ENCODE measurements at places on chromosomes 16 and 17.
A peak's percentile ranks its signal among the peaks of the same experiment; 100 is the strongest.

DNA sequence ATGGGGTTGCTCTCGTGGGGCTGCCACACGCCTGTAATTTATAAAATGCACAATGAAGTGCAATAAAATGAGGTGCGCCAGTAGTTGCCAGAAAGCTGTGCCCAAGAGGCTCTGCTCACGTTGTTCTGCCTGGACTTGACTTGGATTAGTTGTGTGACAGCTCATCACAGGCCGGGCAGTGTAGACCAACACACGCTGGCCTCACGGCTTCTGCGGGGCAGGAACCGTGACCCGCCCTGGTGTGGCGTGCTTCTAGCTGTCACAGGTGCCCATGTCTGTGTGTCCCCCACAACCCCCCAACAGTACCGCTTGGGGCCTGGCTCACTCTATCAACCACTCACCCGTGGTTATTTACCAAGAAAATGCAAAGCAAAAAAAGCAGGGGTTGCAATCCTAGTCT lies 112.2 kb upstream of the ZNF750 start:
- DNase-seq, result no peak

DNA sequence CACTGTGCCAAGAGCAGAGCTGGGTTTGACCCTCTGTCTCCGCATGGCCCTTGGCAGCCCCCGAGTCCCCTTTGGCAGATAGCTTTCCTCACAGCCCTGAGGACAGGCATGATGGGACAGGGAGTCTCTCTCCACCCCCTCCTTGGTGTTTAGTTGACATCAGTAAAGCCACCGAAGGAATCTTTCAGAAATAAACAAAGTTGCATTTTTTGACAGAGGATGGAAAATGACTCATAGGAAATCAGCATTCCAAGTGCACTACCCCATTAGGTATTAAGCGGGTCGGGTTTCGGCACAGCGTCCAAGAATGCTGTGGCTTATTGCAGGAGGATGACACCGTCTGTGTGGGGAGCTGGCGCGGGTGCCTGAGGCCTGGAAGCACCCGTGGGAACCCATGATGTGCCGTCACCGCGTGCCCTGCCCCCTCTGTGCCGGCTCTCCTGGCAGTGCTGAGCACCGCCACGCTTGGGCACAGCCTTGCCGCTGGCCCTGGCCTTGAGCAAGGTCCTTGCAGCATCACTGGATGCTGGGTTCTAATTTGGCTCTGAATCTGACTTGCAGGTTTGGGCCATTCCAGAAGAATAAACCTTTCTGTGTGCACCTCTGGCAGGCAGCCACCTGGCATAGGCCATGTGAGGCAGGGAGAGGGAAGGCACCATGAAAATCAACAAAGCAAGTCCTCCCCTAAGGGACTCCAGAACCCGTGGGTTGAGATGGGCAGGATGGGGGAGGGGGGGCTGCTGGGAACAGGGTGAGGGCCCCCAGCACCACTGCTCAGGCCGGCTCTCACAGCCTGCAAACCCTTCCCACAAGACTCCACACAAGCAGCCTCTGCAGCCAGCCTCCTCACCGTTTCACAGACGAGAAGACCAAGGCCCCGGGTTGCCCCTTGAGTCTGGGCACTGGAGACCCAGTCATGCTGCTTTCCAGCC lies 50.5 kb upstream of the ZNF469 start:
- no peak for DNase-seq

GRCh38 chr16:67237396-67238277 lies 9.6 kb downstream of the FHOD1 start:
- DNase-seq, result no peak

DNA sequence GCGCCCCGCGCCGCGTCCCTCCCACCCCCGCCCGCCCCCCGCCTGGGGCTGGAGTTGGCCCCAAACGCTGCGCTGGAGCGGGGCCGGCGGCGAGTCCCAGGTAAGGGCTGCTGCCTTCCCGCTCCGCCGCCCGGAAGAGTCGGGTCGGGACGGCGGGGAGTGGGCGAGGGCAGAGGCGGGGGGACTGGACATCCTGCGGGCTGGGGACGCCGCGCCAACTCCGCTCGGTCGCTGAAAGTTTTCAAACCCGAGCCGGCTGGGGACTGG lies 469 bp downstream of the GPRC5C start:
- DNase-seq, result no peak

DNA sequence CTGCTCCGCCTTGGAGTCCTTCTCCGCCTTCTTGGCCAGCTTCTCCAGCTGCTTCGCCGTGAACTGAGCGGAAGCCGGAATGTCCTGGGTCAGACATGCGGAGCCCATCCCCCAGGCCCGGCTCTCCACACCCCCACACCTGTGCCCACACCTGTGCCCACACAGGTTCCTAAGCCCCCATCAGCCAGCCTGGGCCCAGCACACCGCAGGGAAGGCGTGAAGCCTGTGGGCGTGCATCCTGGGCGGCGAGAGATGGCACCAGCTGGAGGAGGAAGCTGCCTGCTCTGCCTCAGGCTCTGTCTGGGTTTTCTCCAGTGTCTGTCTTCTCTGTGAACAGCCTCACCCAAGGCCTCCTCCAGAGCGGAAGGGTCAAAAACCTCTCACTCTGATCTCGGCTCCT lies 5.9 kb downstream of the CHMP1A start:
- no peak for DNase-seq

- no peak for DNase-seq
Measured at GRCh38 chr16:10752843-10753523, 9.3 kb downstream of the NUBP1 start.

DNA sequence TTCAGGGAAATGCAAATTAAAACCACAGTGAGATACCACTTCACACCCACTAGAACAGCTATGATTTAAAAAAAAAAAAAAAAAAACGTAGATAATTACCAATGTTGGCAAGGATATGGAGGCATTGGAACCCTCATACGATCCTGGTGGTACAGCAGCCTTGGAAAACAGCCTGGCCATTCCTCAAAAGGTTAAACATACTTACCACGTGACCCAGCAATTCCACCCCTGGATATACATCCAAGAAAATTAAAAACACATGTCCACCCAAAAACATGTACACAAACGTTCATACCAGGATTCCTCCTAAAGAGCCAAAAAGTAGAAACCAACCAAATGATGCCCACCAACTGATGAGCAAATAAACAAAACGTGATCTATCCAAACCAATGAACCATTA lies 68.1 kb downstream of the GAS7 start:
- no peak for DNase-seq

DNA sequence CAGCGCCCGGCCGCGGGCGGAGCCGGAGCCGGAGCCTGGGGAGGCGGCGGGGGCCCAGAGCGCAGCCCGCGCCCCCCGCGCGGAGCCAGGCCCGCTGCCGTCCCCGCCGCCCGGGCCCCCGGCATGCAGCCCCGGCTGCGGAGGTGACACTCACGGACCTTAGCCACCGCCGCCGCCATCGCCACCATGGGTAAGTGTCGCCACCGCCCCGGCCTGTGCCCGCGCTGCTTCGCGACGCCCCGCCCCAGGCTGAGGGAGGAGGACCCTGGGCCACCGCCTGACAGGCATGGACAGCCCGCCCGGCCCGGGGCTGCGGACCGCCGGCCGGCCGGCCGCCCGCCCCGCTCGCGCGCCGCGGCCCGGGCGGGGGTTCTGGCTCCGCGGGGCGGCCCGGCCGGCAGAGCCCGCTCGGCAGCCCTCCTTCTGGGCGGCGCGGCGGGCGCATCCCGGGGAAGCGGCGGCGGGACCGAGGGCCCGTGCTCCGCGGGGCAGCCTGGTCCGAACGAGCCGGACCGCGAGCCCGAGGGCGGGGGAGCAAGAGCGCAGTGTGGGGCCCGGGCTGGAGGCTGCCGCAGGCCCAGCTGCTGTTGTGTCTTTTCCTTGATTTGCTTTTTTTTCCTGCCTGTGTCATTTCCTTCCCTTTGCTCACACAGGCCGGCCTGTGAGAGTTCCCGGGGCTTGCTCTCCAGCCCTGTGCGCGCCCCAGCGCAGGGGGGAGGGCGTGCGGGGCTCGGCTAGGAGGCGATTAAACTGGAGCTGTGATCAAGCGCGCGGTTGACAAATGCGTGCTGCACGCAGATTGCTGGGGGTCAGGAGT lies 565 bp downstream of the MAP3K3 start:
- peak; percentile 30 for DNase-seq

- no peak for DNase-seq
Measured at GRCh38 chr16:66058172-66058691, 308.3 kb upstream of the CDH5 start.

DNA sequence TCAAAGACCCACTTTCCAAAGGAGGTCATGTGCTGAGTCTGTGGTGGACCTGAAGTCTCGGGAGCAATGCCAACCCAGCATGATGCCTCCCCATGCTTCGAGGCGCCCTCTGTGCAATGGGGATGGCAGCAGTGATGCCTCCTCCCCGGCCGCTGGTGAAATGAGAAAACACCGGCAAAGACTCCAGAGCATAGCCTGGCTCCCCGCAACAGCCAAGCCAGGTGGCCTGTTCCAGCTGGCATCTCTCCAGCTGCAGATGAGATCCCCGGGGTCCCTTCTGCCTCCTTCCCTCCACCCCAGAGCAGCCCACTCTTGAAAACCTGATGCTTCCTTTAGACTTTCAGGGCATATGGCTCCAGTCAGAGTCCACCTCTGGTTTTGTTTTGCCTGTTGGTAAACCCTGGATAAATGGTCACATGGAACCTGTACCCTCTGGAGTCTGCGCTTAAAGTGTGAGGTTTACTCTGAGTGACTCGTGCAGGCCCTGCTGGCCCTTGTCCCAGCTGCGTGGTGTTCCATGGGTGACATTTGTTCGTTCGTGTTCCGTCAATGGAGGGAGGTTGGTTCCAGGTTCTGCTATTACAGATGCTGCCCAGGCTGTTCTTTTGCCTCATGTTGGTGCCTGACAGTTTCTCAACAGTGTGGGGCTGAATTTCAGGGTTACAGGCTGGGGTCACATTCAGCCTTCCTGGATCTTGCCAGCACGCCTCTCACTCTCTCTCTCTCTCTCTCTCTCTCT lies 181.8 kb upstream of the CIBAR2 start:
- no peak for DNase-seq

- DNase-seq, result no peak
Measured at GRCh38 chr17:72258711-72259110, 137.9 kb downstream of the SOX9 start.

DNA sequence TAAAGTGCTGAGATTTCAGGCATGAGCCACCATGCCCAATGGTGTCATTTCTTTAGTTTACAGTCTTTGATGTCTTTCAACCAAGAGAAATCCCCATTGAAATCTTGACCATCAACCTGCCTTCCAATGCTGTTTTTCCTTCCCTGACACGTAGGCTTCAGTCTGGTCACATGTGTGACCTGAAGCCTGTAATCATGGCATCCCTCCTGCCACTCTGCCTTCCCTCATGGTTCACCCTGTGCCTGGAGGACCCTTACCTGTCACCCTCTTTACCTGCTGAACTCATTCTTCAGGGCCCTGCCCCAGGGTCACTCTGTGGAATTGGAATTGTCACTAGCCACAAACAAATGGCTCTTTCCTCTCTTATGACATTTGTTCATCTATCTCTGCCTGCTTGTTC lies 18.1 kb upstream of the ARHGAP23 start:
- DNase-seq, result no peak

GRCh38 chr17:29958947-29959657 lies 17.7 kb downstream of the EFCAB5 start:
- no peak for DNase-seq

DNA sequence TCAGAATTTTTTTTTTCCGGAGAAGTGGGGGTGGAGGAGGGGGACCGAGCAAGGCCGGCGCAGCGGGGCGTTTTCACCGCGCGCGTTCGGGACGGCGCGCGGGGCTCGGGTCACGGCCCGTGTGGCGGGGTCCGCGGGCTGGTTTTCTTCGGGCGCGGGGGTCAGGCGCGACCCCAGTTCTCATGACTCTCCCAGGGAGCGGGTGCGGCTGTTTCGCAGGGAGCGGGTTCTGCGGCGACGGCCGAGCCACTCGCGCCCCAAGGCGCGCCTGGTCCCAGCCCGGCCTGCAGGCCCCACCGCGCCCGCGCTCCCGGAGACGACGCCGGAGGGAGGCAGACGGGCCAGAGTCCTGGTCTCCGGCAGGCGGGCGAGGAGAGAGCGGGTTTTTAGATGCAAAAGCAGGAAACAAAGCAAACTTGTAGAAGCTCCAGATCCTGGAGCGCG lies 1.0 kb downstream of the BAHCC1 start:
- peak; percentile 33 for DNase-seq

GRCh38 chr16:1534021-1535020 lies 855 bp downstream of the TMEM204 start:
- DNase-seq, result no peak

All from spinal cord (tissue), 10 donors.